ENCODE measurements at places on chromosomes 4 and X.

- DNase-seq: no peak
These were observed 388.7 kb downstream of the FAT4 start for GRCh38 chr4:125703443-125703842.

DNA sequence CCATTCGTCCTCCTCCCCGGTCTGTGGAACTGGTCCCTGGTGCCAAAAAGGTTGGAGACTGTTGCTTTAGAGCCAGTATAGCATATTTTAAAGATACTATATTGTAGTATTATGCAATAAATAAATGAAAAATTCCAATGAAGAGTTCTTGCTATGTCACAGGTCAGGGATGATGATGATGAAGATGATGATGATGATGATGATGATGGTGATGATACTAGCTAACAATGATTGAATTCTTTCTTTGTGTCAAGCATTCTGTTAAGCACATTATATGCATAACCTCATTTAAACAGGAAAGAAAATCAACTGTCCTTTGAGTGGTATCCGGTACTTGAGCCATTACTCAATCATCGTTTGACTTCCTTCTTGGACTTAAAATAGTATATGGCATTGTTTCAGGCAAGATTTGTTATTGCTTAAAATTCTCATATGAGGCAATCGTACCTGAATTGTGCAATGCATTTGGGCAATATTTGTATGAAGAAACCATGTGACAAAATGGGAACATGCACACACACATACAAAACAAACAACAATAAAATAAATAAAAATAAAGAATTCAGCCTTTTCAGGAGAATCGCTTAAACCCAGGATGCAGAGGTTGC lies 22.8 kb upstream of the TLR2 start:
- DNase-seq: no peak

GRCh38 chr4:17092736-17093437 lies 194.4 kb upstream of the LDB2 start:
- DNase-seq: no peak

DNA sequence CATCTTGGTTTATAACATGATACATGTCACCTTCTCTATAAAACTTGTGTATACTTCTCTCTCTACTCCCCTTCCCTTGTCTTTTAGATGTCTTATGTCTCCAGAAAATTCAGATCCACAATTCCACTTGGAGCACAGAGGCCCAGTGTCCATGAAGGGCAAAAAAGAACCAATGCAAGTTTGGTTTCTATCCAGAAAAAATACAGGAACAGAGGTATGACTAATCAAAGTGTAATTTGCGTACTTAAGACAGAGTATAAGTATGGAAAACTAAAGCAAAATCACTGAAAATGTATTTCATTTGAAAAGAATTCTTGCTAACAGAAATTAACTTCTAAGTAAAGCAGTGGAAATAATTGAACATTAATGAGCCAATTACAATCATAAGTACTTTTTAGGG lies 46.2 kb downstream of the GUCY1B1 start:
- DNase-seq: no peak

- peak; percentile 1 for DNase-seq
These were observed 43.2 kb downstream of the SLC9A6 start for GRCh38 chrX:136028383-136028984.

- DNase-seq: no peak
These were observed 22.7 kb downstream of the FABP2 start for GRCh38 chr4:119299260-119299671.

GRCh38 chr4:99156992-99157391 lies 12.9 kb upstream of the ADH4 start:
- no peak for DNase-seq

DNA sequence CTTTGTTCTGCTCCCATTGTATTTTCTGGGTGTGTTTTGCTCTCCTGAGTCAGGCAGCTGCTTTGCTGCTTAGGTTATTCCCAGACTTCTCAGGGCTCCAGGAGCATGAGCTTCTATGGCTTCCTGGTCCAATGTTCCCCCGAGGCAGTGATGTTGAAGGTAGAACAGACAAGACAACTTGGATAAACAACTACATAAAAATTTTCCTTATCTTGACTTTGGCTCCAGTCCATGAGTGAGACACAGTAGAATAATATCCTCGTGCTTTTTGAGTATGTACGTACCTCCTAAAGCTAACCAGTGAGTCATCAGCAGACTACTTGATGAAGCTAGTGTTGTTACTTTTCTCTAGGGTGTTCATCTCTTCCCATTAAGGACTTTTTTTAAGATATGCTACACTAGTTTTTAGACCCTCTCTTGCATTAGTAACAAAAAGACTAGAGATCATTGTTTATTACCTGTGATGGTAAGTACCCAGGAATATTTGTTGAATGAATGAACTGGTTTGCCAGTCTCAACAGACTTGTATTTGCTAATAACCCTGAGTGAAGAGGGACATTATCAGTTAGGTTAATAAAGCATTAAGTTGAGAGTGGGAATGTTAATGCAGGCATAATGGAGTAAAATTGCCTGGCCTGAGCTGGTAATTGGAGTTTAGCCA lies 131.9 kb downstream of the FHIP1A start:
- DNase-seq: peak; percentile 72

DNA sequence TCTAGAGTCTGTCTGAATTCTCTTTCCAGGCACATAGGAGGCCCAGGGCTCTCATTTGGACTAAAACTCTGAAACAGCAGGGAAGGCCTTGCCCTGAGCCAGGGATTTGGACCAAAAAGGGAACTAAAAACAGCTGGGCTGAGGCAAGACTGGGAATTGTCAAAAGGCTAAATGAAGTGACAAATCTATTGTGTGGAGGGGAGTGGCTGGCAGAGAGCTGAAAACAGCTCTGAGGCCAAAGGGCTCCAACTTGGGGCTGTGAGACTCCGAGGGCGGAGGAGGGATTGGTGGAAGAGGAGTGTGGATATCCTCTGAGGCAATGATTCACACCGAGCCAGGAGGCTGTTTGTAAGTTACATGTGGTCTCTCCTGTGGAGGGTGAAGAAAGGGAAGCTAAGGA lies 63.2 kb downstream of the PHEX start:
- DNase-seq: no peak

GRCh38 chr4:55398966-55399365 lies 3.2 kb downstream of the TMEM165 start:
- DNase-seq: no peak

DNA sequence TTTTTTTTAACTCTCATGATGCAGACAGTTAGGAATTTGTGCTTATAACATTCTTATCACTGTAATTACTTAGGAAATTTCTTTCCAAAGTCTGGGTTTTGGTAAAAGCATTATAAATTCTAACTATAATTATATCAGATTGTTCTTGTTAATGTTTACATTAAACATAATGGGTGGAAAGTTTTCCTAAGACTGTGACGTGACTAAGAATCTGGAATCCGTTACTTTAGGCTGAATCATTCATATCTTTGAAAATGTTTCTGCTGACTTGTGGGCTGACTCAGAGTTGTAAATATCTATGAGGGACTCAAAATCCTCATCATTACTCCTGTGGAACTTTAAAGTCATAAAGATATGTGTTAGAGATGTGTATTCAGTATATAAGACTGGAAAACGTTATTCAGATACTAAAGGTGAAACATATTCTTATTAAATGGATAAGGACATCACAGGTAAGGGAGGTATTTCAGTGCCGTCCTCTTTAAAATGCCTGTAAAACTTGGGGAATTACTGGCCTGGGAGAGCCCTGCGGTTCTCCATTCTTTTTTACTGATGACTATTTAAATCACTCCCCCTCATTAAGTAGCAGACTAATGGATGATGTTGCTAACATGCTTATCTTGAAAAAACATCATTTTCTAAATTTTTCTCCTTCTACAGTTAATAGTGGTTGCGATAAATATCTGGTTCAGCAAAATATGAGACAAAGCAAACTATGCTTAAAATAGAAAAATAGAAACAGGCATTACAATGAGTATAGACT lies 159.0 kb downstream of the DCLK2 start:
- no peak for DNase-seq

GRCh38 chr4:2443061-2443730 lies 24.4 kb downstream of the CFAP99 start:
- no peak for DNase-seq

GRCh38 chrX:39669668-39670067 lies 428.1 kb downstream of the BCOR start:
- DNase-seq: no peak

DNA sequence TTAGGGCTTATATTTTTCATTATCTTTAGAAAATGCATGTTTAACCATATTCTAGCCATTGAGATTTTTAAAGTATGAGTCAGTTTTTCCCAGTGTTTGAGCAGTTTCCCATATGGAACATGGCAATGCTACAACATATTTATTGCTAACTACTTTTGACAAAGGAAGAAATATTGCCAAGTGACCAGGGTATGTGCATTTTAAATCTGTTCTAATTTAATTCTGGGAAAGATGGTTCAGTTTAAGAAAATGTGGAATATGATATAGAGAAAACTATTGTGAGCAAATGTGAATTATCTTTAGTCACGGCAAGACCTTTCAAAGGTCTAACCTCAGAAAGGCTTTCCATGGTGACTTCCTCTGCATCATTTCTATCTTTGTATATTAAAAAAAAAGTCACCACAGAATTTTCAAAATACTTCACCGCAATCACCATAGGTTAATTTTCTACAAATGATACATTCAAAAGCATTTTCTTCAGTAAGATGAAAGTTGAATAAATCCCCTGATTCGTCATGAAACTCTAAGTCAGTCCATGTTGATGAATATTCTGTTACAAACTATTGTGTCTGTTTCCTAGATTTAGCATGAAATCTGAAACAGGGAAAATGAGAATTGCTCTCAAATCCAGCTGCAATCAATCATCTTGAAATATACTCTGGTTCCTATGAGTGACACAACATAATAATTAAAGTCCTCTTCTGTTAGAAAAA lies 2349.0 kb upstream of the TENM3 start:
- DNase-seq: no peak

DNA sequence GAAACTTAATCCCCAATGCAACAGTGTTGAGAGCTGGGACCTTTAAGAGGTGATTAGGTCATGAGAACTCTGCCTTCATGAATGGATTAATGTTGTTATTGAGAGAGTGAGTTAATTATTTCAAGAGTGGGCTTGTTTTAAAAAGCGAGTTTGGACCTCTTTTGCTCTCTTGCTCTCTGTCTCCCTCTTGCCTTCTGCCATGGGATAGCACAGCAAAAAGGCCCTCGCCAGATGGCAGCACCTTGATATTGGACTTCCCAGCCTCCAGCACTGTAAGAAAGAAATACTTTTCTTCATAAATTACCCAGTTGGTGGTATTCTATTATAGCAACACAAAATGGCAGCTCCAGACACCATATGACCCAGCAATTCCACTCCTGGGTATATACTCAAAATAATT lies 7.0 kb upstream of the ATP6AP2 start:
- DNase-seq: no peak

GRCh38 chr4:151690876-151691275 lies 69.9 kb downstream of the GATB start:
- no peak for DNase-seq

- DNase-seq: no peak
These were observed 22.6 kb downstream of the BCLAF3 start for GRCh38 chrX:19968276-19968675.

- DNase-seq: peak; percentile 1
These were observed 13.8 kb upstream of the ENOX2 start for GRCh38 chrX:130916636-130917422.

- DNase-seq: no peak
These were observed 41.8 kb upstream of the IL21 start for GRCh38 chr4:122662701-122663100.
